Umbilical cord (tissue), 2 donors: ENCODE measurements at places on chromosomes 1 and 21. TPM values are rescaled to one million over a fixed set of nuclear protein-coding genes. Genes with fewer than 3 reads are reported as not detected.
A peak's percentile ranks its signal among the peaks of the same experiment; 100 is the strongest.

- no peak for DNase-seq
Measured at GRCh38 chr1:246404078-246404477, 103.0 kb downstream of the SMYD3 start.

GRCh38 chr21:38948377-38949069 is 142.8 kb downstream of the ETS2 start:
- no peak for DNase-seq

DNA sequence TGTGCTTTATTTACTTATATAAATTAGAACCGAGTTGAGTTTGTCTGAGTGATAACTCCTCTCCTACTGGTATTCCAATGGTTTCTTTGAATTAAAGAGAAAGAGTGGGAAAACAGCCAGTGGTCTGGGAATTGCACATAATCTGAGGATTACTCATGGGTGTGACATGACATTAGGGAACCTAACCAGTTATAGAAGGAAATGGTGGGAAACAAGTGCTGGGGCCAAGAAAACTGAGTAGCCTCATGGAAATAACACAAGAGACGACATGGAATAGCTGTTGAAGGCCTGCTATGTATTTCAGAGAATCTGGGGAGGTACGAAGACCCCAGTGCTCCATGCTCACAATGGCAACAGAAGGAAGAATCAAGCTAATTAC is 41.8 kb upstream of the LRRC52 start:
- DNase-seq: no peak

DNA sequence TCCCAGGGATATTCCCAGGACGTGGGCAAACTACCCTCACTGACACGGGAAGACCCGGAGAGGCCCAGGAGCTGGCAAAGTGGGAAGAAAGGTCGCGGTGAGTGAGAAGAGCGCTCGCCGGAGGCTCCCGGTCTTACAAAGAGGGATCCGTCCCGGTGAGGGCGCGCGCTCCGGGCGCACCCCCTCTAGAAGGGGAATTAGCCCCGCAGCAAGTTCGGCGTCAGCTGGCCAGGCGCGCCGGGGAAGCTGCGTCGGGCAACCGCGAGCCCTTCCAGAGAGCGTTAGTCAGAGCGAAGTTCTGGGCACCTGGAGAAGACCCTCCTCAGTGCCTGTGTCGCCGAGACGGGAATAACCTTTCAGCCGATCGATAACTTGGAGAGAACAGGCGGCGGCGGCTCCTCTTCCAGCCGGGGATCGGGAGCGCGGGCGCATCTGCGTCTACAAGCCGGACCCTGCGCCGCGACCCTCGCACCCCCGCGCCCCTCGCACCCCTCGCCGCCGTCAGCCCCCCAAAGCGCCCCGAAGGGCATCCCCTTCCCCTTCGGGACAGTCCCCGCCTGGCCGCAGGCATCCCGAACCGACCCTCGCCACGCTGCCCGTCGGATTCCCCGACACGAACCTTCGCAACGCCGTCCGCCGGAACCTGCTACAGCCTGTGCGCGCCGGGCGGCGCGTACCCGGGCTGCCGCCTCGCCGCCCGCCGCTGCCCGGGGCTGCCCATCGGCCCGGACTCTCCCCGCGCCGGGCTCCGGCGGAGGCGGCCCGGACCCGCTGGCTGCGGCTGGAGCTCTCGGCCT is 485 bp downstream of the SIPA1L2 start:
- peak; percentile 35 for DNase-seq

The HSPB7 gene
- 4.3 TPM for total RNA-seq

The OLFML3 gene
- total RNA-seq: 370 TPM

DNA sequence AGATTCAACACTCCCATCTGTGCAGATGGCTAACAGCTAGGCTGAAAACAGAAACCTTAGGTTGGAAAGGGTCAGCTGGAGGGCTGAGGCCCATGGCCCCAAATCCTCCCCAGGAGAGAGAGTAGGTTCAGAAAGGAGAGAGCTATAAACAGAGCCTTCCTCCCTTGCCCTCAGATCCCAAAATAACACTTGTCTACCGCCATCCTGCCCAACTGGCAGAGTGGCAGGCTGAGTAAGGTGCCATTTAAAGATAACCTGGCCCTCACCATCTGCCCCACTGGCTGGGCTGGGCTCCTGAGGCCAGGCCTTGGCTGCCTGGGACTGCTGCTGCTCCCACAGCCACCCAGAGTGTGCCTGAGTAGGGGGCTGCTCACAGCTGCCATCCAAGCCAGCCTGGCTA is 4.3 kb upstream of the SHISA4 start:
- DNase-seq: no peak

GRCh38 chr1:58779801-58780382 is 4.0 kb downstream of the JUN start:
- DNase-seq: peak; percentile 82

DNA sequence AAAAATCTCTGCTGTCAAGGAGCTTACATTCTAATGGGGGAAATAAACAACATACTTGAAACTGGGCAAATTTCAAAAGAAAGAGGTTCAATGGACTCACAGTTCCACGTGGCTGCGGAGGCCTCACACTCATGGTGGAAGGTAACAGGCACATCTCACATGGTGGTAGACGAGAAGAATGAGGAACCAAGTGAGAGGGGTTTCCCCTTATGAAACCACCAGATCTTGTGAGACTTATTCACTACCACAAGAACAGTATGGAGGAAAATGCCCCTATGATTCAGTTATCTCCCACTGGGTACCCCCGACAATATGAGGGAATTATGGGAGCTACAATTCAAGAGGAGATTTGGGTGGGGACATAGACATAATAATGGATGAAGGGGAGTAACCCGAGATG is 226.4 kb downstream of the ZP4 start:
- DNase-seq: no peak

- no peak for DNase-seq
Measured at GRCh38 chr21:44681861-44682579, at the start of gene KRTAP12-1. Gene KRTAP12-1, minus strand, starts transcription at chr21:44682163. Its CDS starts 40 bp downstream, at chr21:44682123.

DNA sequence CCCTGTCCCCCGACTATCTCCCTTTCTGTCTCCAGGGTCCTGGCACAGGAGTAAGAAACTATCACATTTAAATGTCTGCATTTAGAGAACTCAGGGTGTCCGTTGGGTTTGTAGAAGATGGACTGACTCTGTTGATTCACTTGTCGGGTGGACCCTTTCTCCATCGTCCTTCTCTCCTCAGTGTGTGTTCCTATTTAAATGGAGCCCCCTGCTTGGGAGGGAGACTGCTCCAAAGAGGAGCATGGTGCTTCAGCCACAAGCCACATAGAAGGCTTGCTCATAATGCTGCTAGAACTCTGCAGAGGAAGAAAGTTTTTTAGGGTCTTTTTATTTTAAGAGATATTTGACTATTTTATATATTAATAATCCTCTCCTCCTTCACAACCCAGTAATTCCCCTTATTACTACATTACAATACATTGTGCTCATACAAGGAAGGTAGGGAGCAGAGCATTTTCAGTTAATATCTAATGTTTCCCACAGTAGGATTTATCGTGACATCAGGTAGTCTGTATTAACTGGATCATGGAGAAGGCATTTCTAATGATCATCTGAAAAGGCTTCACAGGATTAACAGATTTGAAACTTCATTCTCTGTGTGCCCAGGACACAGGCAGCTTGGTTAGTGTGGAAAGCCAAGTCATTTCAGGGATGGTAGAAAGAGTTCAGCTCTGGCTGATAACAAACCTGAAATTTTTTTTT is 13.8 kb downstream of the FGGY start:
- no peak for DNase-seq

GRCh38 chr21:35020436-35020835 is 28.7 kb downstream of the RUNX1 start:
- no peak for DNase-seq

The S100B gene
- not detected for total RNA-seq

DNA sequence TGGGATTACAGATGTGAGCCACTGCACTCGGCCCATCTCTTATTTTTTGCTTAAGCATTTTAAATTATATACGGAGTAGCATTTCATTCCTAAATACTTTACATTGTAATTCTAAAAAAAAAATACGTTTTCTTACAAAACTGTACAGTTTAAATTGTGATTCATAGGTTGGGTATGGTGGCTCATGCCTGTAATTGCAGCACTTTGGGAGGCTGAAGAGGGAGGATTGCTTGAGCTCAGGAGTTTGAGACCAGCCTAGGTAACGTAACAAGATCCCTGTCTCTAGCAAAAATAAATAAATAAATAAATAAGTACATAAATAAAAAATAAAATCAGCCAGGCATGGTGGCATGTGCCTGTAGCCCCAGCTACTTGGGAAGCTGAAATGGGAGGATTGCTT is 24.6 kb downstream of the TBCE start:
- DNase-seq: no peak

- DNase-seq: peak; percentile 76
Measured at GRCh38 chr21:42593007-42593814, 60.2 kb upstream of the PDE9A start.

GRCh38 chr21:39595465-39595864 is 17.3 kb upstream of the B3GALT5 start:
- DNase-seq: no peak

The KCNN3 gene
- 1.9 TPM for total RNA-seq
